MV-4-11 (cell line): ENCODE measurements at places on chromosomes 5 and 9.

- no peak for DNase-seq
These were observed 52.9 kb upstream of the VCAN start for GRCh38 chr5:83418356-83419321.

DNA sequence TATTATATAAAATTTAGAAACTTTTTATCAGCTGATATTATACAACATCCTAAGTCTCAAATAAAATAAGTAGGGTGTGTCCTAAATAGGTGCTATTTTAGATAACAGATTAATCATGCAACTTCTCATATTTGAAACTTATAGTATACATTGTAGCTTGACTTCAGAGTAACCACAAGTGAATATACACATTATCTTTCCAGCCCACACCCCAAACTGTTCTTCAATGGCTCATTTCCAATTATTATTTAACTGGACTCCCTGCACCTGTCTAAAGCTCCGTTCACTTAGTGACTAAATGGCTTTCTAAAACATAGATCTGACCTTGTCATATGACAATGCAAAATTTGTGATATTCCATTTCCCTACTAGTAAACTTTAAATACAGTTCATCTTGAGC is 490.9 kb upstream of the RGMB start:
- DNase-seq, result no peak

- peak; percentile 30 for DNase-seq
These were observed 138.4 kb upstream of the ZNF618 start for GRCh38 chr9:113737517-113738271.

DNA sequence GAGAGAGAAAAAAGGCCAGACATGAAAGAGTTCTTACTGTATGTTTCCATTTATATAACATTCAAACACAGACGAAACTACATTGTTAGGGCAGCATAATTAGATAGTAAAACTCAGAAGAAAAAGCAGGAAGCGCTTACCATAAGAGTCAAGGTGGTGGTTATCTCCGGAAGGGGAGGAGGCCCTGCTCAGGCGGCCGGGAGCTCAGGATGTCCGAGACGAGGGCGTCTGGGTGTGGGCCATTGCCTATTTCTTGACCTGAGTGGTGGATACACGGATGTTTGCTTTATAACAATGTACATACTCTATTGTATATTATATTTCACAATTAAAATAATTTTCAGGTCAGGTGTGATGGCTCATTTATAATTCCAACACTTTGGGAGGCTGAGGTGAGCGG is 80.9 kb upstream of the COL5A1 start:
- DNase-seq, result peak; percentile 40

DNA sequence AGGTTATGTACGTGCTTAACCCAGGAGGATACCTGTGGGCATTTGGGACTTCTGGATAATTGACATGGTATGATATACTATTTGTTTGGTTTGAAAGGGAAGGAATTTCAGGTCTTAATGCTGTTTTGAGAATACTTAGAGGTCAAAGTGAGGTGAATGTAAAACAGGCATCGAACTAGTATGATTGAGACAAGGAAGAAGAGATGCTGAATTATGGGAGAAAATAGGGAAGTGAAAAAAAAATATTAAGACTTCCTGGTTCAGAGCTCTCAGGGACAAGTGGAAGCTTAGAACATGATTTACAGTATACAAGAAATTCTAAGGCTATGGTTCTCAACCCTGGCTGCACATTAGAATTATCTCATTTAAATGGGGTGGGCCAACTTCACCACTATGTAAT is 115.3 kb downstream of the CD180 start:
- DNase-seq, result peak; percentile 87

DNA sequence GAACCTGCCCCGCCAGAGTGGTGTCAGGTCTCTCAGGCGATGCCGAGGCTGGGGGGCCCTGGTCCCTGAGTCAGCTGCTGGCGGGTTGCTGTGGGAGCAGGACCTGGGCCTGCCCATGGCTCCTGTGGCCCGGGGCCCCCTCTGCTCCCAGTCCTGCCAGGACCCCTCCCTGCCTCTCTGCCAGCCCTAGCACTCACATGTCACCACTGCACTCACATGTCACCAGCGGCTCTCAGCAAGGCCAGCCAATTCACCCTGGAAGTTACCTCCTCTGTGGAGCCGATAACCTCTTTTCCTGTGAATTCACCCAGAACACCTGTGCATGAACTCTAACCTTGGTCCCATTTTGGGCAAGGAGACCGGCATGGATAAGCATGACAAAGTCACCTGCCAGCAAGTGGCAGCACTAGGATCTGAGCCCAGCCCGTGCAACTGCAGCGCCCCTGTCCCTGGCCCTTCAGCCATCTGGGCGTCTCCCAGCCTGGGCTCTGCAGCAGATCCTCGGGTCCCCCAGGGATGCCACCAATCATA is 170.2 kb downstream of the GAPVD1 start:
- DNase-seq, result no peak

- no peak for DNase-seq
These were observed 34.1 kb upstream of the IQGAP2 start for GRCh38 chr5:76368941-76369340.

- no peak for DNase-seq
These were observed 46.1 kb upstream of the CLPTM1L start for GRCh38 chr5:1390861-1391600.
